ENCODE measurements at places on chromosomes 7 and 10. TPM values are rescaled to one million over a fixed set of nuclear protein-coding genes. Genes with fewer than 3 reads are reported as not detected.

AKR1C8 gene
- 0.41 TPM for total RNA-seq

CAV2 gene
- total RNA-seq: 36.4 TPM

SUN3 gene
- total RNA-seq: not detected

GIMAP8 gene
- total RNA-seq: 10.6 TPM

ANKRD1 gene
- 1.3 TPM for total RNA-seq

GRM3 gene
- 0.18 TPM for total RNA-seq

FGL2 gene
- 97.6 TPM for total RNA-seq

MTPN gene
- total RNA-seq: 154 TPM

PRKAR2B gene
- 24.5 TPM for total RNA-seq

ITGA8 gene
- total RNA-seq: 64.9 TPM

AKR1C3 gene
- 25.2 TPM for total RNA-seq

RBP3 gene
- total RNA-seq: not detected

BTAF1 gene
- total RNA-seq: 49.8 TPM

All from metanephros (tissue), 2 donors.